Activated T-helper 2 cell treated with anti-CD3 and anti-CD28 coated beads, Interferon-gamma antibody, Interleukin-2, Interleukin-4, amounts not matched to agents 10 μg/mL and 5 μg/mL and 100 μg/mL, durations not matched to agents 14 hours and 24 hours and 36 hours (primary cell): ENCODE measurements at places on chromosomes 1 and 21.
A peak's percentile ranks its signal among the peaks of the same experiment; 100 is the strongest.

- no peak for DNase-seq
Observed at GRCh38 chr1:100736746-100737145, 17.2 kb downstream of the VCAM1 start.

- DNase-seq = no peak
Observed at GRCh38 chr1:236870721-236871120, 75.6 kb downstream of the MTR start.

DNA sequence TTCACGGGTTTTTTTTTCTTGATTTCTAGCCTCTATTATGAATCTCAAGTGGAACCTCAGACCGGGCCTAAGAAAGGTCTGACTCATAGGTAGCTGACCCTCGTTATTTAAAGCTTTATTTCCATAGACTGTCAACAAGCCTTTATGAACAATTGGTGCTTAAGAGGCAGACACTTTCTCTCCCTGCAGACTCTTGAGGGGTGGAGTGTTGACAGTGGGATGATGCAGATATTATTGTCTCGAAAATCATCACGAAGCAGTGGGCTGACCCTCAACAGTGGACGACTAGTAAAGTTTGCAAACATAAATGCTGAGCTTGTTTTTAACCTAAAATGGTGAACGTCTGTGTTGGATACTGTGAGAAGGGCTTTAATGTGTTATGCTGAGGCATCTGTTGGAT is 1.8 kb downstream of the SFT2D2 start:
- no peak for DNase-seq

DNA sequence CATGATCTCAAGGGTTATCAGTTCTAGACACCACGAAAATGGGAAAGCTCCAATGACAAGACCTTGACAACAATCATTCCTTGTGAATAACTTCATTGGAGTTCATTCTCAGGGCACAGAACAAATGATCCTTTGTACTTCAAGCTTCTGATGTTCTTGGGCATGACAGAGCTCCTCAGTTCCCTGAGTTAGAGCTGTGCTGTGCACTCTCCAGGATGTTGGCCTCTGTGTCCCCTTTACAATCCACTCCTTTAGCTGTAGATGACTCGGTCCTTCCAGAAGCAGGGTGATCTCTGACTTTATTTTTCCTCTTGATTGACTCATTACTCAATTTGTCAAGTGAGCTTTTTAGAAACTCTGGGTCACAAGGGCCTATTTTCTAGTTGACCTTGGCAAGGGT is 3.9 kb upstream of the FAM78B start:
- DNase-seq = no peak

GRCh38 chr1:1786836-1787605 is 8.8 kb upstream of the NADK start:
- no peak for DNase-seq

GRCh38 chr1:245520611-245521010 is 365.8 kb downstream of the KIF26B start:
- no peak for DNase-seq

DNA sequence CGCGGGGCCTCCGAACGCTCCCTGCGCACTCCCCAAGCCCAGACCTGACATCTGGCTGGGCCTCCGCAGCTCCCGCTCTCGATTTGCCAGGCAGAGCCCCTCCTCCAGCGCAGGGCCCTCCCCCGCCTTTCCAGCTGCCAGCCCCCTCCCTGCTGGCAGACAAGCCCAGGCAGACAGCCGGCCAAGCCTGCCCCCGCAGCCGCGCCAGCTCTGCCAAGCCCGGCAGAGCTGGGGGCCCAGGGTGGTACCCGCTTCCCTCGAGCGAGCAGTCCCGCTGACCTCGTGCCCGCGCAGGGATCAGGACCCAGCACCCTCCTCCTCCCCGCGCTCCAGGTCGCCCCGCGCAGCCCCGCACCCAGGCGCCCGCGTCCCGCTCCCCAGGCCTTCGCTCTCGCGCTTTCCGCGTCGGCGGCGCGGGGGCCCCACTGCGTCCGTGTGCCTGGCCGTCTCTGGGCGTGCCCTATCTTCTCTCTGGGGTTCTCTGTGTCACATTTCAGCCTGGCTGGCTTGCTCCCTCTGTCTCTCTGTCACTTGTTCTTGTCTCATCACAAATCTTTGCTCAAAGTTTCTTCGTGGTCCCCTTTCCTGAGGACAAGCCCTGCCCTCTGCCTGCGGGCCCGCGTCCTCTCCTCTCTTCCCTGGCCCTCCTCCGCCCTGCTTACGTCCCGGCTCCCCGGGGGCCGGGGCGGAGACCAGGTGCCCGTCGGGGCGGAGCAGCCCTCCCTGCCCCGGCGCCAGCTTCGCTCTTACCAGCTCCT is 580 bp downstream of the INKA2 start:
- DNase-seq = no peak

GRCh38 chr1:119367432-119368124 is 1.0 kb upstream of the HAO2 start:
- no peak for DNase-seq

GRCh38 chr1:11523261-11523660 is 44.3 kb downstream of the DISP3 start:
- DNase-seq = no peak

- no peak for DNase-seq
Observed at GRCh38 chr1:34645919-34646318, 108.9 kb upstream of the GJB5 start.

GRCh38 chr1:184423649-184424048 is 36.8 kb downstream of the C1orf21 start:
- no peak for DNase-seq

DNA sequence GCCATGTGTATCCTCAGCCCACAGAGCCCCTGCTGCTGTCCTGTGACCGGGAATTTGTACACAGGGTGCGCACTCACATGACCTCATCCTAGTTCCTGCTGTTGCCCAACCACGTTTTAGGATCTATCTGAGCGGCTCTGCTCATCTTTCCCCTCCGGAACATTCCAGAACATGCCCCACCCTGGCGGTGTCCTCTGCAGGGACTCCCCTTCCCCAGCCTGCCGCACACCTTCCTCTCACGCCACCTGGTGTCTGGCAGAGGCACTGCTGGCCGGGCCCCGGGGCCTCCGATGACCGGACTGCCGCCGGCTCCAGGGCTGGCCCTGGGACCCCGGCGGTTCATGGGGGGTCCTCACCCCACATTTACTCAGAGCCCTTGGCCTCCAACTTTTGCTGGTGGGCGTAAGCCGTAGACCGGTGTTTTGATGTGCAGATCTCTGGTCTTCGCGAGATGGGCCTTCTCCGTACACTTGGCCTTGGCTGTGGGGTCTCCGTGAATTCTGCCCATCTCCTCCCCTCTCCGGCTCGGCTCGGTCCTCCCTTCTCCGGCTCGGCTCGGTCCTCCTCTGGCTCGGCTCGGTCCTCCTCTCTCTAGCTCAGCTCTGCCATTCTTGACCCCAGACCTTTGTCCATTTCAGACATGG is 29.5 kb downstream of the ARHGEF16 start:
- DNase-seq = peak; percentile 22

GRCh38 chr1:164704954-164705353 is 146.0 kb downstream of the PBX1 start:
- DNase-seq = no peak

GRCh38 chr1:226568077-226568831 is 19.7 kb downstream of the STUM start:
- DNase-seq = no peak

GRCh38 chr1:181104790-181105133 is 16.3 kb downstream of the IER5 start:
- no peak for DNase-seq

GRCh38 chr1:220344745-220345144 is 72.5 kb upstream of the RAB3GAP2 start:
- DNase-seq = no peak

DNA sequence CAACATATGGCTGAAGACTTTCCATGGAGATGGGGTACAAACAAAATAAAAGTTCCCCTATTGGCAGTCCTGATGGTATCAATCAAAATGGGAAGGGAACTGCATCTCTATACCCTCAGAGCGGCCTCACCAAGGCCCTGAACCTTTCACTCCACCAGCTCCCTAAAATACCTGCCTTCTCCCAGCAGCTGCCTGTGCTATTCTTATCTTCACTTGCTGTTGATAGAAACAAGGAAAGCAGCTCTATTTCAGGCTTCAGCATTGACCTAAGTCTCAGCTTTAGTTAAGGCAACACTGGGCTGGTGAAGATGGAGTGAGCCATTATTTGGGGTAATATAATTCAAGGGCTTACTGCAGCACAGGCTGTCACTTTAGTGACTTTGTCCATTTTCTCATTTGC is 21.7 kb upstream of the PIGC start:
- no peak for DNase-seq

- peak; percentile 2 for DNase-seq
Observed at GRCh38 chr1:33111965-33112364, 31.0 kb downstream of the AZIN2 start.

- no peak for DNase-seq
Observed at GRCh38 chr1:211601982-211602670, 23.2 kb upstream of the SLC30A1 start.

- no peak for DNase-seq
Observed at GRCh38 chr21:38361324-38361723, 104.5 kb downstream of the KCNJ15 start.

GRCh38 chr21:32131164-32131563 is 147.7 kb downstream of the MIS18A start:
- DNase-seq = no peak

DNA sequence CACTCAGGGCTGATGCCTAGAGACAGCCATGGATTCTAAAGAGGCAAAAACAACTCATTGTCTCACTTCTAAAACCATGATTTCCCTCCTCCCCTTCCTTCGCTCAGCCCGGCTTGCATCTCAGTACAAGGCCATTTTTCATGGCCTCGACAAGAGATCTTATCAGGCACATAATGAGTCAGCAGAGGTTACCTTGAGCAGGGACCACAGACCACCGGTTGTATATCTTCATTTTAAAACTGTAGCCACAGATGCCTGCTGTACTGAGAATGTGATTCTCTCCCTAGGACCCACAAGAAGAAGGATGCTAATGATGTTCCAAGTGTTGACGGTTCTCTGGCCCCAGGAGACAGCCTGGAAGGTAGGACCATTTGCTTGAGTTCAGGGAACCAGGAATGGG is 331.9 kb downstream of the AJAP1 start:
- DNase-seq = no peak

GRCh38 chr21:37331411-37331810 is 35.2 kb upstream of the DYRK1A start:
- no peak for DNase-seq

DNA sequence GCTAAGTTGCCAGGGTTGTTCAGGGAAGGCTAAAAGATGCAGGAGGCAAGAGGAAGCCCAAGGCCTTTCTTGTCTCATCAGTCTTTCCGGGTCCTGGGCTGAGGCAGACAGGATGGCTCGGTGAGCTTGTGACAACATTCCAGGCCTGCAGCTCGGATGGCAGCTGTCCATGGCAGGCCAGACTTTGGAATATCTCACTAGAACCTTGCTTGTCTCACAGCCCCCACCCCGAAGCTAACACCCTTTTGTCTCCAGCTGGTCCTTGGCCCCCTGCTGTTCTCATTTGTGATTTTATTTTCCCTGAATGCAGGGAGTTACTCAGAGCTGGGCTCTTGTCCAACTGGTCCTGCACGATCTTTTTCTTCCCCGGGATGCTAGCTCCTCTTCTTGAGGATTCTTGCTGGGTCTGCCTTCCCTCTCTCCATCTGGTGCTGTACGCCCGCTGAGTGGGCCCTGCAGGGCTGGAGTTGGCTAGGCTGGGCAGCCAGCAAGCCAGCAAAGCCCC is 477.2 kb upstream of the CAMK1G start:
- DNase-seq = no peak

- DNase-seq = no peak
Observed at GRCh38 chr1:32743380-32744070, 41.0 kb upstream of the SYNC start.

GRCh38 chr1:210654176-210654981 is 325.7 kb downstream of the HHAT start:
- DNase-seq = peak; percentile 14

DNA sequence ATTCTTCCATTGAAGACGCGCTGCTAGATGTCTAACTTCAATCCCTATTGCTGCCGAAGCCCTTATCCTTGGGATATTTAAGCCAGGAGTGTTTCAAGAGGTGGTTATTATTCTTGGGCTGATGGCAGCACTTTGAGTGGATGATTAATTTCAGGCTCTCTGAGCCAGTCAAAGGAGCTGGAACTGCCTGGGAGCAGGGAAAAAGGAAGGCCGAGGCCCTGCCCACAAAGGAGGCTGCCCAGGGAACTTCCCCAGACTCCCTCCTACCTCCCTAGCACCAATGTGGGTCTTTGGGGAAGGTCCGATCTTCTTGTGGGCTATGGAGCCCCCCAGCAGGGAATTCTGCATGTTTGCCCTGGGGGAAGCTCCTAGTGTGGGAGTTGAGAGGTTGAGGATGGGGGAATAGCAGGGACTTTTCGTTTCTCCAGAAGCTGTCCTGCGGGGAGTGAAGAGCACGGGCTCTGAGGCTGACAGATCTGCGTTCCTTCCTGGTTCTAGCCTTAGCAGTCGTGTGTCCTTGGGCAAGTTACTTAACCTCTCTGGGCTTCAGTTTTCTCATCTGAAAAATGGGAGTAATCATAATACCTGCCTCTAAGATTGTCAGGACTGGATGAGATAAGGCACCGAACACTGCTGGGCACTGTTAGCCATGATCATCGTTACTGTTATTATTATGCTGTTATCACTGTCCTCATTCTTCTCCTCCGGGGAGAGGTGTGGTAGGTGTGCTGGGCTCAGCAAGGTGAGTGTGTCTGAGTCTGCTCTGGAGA is 6.3 kb downstream of the KCNQ4 start:
- no peak for DNase-seq

DNA sequence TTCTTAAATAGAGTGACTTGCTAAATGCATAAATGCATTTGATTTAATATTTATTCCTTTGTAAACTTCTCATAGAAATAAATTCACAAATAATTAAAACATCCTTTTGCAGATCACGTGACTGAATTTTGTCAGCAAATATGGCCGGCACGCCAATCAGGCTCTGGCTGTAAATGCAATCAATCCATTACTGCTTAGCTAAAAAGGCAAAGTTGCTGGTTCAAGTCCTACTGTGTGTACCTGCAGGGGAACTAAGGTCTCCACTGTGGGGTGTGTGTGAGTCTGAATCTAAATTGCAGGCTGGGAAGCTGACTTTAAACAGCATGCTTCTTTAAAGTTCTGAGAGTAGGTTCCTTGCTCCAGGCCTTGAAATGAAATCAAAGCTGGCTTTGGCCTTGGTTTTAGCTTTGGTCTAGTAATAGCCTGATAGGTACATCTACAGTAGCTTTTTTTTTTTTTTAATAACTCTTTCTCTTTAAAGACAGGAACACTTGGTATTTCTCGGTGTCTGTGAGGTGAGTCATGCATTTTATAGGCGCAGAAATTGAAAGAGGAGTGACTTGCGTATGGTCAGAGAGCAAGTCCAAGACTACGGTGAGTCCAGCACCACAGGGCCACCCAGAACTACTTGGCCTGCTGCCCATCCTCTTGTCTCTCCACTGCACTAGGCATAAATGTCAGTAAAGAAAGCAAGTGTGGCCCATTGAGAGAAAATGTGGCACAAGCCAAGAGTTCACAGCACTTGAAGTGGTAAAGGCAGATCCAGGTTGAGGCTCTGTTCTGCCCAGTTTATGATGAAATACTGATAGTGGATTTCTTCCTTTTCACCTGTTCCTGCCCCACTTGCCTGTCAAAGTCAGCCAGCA is 36.2 kb upstream of the LYST start:
- no peak for DNase-seq

DNA sequence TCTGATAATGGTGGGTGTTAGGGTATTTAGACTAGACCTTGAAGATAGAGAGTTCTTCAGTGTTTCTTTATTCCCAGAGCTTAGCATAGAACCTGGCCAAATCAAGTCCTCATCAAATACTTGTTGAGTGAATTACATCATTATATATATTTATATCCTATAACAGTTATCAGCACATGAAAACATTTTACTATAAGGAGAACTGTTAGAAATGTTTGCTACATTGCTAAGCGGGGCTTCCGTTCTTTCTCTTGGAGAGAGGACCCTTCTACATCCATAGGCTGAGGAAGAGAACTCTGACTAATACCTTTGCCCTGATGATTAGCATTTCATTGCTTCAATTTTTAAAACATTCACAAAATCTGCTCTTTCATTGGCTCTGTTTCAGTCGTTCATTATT is 66.5 kb upstream of the NBL1 start:
- DNase-seq = no peak
